LoVo (cell line): ENCODE measurements at places on chromosomes 7 and 10.
A peak's percentile ranks its signal among the peaks of the same experiment; 100 is the strongest.

- peak; percentile 19 for DNase-seq
Observed at GRCh38 chr7:132709971-132710567, 133.8 kb upstream of the PLXNA4 start.

- no peak for DNase-seq
Observed at GRCh38 chr7:157703534-157704195, 366.9 kb downstream of the DNAJB6 start.

DNA sequence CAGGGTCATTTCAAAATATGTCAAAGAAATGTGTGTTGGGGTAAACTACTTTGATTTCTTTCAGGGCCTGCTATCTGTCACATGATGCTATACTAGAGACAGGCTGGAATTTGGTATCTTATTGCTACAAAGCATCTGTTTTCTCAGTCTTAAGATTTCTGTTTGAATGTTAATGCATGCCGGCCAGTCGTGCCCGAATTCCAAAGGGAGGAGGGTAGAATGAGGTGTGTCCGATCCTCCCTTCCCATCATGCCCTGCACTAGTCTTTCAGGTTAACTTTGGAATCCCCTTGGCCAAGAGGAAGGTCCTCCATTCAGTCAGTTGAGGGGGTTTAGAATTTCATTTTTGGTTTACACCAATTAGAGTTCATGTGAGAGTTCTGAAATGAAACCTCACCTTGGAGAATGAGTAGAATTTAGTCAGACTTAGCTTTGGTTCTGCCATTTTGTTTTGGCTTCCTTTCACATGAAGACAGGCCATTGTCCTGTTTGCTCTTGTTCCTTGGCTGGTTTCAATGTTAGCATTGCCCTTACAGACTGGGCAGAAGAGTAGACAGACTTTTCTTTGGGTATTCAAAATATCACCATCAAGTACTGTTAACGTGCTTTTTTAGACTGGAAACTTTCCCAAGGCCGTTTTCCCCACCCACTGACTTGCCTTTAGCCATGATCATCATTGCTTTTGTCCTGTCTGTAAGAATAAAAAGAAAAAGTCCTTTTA is 95.8 kb downstream of the CAMK1D start:
- DNase-seq = no peak

GRCh38 chr10:15035385-15036301 is 8.1 kb upstream of the OLAH start:
- DNase-seq = no peak

GRCh38 chr7:42483886-42484285 is 246.9 kb upstream of the GLI3 start:
- DNase-seq = no peak

GRCh38 chr10:80697926-80698325 is 160.2 kb downstream of the SH2D4B start:
- no peak for DNase-seq

GRCh38 chr10:132192076-132192975 is 5.6 kb downstream of the DPYSL4 start:
- no peak for DNase-seq

DNA sequence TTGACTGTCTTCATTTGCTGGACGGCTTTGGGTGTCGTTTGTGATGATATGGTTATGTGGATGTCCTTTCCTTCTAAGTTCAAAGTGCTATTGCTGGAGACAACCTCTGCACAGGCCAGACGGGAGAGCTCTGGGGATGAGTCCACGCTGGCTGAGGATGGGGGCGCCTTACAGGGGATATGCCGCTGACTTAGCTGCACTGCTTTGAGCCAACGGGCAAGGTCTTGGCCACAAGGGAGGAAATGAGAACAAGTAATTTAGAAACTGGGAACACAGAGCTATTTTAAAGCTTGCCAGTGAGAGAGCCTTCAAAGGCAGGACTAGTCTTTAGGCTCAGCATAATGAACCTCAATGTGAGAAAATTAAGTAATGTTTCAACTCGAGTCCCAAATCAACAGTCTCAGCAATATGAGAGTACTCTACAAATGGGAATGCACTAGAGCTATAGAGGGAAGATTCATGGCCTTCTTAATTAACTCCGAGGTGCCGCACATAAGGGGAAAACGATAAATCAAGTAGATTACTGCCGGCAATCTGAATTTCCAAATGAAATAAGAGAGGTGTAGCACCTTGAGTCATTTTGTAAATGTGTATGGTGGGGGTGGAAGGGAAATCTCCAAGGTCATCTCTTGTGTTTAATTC is 209.3 kb downstream of the JAZF1 start:
- DNase-seq = no peak

DNA sequence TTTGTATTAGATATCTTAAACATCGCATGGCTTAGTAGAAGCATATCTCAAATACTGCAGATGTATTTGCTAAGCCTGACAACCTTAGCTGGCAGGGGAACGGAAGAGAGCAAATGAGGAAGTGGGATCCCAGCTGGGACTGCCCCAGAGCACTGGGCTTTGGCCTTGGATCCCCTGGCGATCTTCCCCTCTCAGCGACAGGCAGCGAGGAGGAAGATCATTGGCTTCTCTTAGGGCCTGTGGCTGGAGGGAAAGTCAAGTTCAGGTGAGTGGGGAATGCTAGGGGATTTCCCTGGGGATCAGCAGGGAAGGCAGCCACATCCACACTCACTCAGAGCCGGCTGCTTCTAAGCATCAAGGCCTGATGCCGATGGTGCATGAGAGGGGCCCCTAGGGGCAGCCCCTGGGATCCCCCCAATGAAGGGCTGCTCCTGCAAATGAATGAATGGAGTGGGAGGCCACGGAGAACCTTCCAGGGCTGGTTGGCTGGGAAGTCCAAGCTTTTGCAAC is 42.0 kb downstream of the LYZL2 start:
- DNase-seq = no peak

- DNase-seq = no peak
Observed at GRCh38 chr7:45446195-45446944, 127.8 kb upstream of the ADCY1 start.

DNA sequence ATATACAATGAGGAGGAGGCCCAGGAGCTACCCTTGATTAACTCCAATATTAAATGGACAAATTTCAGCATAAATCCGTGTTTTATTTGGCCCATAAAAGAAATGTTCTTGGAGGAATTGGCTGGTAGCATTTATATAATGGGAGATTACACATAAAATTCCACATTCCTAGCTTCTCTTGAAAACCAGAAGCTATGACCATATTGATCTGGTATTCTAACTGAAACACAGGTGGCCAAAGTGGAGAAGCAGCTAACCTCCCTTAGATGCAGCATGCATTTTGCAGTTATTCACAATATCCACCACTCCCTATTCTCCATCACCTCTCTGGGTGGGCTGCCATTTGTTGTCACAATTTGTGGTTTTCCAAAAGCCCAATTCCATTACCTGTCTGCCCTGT is 148.8 kb upstream of the CACNA2D1 start:
- no peak for DNase-seq

GRCh38 chr7:103680161-103681144 is 234.4 kb upstream of the SLC26A5 start:
- DNase-seq = no peak

DNA sequence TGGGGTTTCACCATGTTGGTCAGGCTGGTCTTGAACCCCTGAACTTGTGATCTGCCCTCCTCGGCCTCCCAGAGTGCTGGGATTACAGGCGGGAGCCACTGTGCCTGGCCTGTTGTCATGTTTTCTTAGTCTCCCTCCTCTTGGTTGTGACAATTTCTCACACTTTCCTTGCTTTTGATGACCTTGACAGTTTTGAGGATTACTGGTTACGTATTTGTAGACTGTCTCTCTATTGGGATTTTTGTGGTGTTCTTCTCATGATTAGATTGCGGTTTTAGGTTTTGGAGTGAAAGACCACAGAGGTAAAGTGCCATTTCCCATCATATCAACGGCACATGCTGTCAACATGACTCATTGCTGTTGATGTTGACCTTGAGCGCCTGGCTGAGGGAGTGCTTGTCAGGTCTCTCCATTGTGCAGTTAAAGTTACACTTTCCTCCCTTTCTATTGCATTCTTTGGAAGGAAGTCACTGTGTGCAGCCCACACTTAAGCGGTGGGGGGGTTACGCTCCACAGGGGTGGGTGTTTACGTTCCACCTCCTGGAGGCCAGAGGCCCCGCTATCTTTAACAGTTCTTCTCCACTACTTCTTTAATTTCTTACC is 10.8 kb downstream of the NEURL1 start:
- DNase-seq = peak; percentile 78

DNA sequence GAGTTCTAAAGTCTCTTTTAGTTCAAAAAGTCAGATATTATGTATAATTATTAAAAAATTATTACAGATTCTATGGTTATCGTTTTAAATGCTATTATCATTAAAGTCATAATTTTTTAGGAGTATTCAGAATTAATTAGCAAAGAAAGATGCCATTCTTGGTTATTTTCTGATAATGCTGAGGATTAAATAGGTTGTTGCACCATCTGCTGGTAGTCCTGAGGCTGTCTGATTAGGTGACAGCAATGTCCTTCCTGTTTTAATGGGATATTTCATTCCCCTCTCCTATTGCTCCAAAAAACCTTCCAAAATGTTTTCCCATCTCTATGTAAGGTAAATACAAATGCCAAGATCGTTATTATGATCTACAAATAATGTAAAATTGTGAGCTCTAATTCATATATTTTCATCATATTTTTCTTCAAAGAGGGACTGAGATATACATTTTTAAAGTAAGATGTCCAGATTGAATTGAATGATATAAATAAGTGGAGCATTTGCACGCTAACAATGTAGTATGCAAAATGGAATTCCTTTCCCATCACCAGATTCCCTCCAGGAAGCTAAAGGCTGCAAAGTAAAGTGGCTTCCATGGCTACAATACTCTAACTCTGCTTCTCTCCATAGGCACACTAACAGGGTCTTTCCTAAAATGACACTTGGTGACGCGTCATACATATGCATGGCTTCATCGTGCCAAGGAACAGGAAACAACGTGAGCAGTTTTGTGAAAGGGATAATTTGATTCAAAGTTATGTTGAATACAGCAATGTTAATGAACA is 58.8 kb upstream of the AKR1E2 start:
- DNase-seq = peak; percentile 57

- DNase-seq = no peak
Observed at GRCh38 chr7:113402482-113402881, 284.1 kb upstream of the SMIM30 start.

GRCh38 chr7:1227071-1227804 is 5.4 kb upstream of the UNCX start:
- no peak for DNase-seq

DNA sequence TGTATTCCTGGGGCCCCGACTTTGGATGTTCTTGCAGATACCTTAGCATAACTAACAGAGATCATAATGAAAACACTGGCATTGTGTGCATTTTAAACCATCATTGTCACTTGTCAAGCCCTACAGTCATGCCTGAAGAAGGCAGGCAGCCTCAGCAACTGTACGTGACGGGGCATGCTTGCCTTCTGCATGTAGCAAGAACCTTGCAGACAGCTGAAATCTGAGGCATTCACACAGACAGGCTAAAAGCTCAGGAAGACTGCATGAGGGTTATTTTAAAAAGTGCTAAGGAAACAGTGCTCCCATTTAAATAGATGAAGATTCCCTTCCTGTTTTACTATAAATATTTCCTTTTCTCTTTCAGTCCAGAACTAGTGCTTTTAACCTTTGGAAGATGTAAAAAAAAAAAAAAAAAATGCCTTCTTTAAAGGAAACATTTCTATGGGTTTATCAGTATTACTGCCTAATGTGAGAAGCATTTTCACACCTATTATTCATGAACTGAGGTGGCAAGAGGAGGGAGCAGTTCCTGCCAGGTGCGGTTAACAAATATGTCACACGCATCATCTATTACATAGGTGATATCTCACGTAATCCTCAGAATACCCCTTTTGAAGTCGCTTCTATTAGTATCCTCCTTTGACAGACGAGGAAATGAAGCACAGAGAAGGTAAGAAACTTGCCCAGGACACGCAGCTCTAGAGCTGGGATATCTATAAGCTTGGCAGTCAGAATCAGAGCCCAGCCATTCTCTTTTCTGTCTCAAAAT is 88.1 kb downstream of the PRKCQ start:
- no peak for DNase-seq

- no peak for DNase-seq
Observed at GRCh38 chr10:3477683-3478082, 305.1 kb upstream of the PITRM1 start.

DNA sequence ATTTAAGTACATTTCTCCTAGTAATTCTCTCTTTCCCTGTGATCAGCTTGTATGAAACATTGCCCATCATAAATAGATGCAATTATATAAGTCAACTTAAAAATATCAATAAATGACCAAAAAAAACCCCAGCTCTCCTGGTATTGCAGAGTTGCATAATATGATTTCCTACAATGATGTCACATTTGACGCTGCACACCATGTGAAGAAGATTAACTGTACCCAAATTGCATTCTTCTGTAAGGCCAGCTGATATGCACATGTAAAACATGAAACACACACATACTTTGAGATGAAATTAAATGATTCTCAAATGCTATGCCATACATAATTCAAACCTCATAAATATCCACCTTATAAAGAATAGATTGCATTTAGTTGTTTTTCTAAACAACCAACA is 115.5 kb downstream of the AGMO start:
- DNase-seq = no peak
